Activated T-cell treated with anti-CD3 and anti-CD28 coated beads for 24 hours (primary cell): ENCODE measurements at places on chromosomes 12 and 14.

- no peak for DNase-seq
These were observed 115.2 kb upstream of the MAP1LC3B2 start for GRCh38 chr12:116443821-116444589.

GRCh38 chr14:59224341-59224740 is 35.9 kb downstream of the DAAM1 start:
- DNase-seq, result no peak

DNA sequence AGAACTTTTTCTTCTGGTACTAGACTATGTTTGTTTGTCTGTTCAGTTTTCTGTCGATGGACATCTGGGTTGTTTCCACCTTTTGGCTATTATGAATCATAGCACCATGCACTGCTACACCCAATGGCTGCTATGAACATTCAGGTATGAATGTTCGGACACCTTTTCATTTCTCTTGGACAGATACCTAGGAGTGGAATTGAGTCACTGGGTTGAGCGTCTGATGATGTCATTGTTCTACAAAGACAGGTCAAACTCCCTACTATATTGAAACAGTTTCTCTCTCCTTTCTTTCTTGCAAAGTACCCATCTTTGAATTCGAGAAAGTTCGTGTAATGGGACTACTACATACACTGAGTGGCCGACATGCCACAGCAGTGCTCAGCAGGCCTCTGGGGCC is 44.7 kb downstream of the KCTD10 start:
- no peak for DNase-seq

GRCh38 chr14:80615831-80616230 is 325.7 kb downstream of the CEP128 start:
- DNase-seq, result no peak

DNA sequence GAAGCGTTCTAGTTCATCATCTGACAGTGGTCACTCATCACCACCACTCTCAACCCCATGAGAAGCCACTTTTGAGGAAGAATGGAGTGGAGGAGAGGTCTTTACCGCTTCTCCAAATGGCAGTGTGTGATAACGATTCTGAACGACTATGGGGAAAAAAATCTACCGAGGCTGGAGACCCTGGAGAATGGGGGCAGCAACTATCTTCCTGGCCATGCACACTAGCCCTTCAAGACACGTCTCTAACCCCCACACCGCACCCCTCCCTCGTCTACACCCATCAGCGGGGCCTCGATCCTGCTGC is 365 bp downstream of the ING4 start:
- no peak for DNase-seq

DNA sequence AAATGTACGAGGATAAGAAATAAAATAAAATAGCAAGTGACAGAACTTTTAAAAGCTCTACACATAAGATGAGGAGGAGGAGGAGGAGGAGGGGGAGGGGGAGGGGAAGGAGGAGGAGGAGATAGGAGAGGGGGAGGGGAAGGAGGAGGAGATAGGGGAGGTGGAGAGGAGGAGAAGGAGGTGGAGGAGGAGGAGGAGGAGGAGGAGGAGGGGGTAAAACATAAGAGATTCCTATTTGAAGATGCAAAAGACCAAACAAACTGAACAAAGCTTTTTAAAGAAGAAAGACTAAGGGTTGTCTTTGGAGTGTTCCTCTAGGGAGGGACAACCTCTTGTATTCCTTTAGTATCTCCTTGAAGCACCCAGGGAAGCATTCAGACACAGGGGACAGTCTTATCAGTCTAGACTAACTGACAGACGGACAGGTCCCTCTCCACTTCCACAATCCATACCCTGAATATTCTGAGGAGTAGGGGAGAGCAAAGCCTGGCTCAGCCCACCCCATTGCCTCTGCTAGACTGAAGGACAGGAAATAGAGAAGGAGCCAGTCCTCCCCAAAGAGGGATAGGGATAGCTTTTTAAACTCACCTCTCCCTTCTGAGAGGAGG is 12.9 kb downstream of the TC2N start:
- no peak for DNase-seq

GRCh38 chr12:1453810-1454209 is 140.6 kb downstream of the FBXL14 start:
- no peak for DNase-seq

GRCh38 chr12:8692573-8692972 is 5.2 kb upstream of the RIMKLB start:
- no peak for DNase-seq

DNA sequence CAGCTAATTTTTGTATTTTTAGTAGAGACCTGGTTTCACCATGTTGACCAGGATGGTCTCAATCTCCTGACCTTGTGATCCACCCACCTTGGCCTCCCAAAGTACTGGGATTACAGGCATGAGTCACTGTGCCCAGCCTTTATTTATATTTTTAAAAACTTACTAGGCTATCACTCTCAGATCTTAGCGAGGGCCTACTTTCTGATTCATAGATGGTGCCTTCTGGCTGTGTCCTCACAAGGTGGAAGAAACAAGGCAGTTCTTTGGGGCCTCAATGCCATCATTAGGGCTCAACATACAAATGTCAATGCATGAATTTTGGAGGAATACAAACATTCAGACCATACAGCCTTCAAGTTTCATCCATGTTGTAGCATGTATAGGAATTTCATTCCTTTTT is 2.4 kb upstream of the DGLUCY start:
- no peak for DNase-seq

DNA sequence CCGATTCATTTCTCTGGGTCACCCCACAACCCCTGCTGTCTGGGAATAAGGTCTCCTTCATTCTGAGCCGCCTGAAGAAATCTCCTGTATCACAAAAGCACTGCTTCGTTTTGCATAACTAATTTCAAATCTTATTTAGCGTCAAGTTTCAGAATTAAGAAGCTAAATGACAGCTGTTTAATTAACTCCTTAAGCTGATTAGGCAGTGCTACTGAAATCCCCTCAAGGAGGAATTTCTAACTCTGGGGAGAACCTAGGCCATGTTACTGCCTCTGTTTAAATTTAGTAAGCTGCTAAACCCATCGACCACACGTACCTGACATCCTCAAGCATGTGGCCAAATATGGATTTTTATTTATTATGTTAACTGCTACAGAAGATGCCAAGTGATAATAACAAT is 373.6 kb downstream of the GLT1D1 start:
- no peak for DNase-seq

- no peak for DNase-seq
These were observed 101.9 kb upstream of the RTL1 start for GRCh38 chr14:101005447-101005846.

DNA sequence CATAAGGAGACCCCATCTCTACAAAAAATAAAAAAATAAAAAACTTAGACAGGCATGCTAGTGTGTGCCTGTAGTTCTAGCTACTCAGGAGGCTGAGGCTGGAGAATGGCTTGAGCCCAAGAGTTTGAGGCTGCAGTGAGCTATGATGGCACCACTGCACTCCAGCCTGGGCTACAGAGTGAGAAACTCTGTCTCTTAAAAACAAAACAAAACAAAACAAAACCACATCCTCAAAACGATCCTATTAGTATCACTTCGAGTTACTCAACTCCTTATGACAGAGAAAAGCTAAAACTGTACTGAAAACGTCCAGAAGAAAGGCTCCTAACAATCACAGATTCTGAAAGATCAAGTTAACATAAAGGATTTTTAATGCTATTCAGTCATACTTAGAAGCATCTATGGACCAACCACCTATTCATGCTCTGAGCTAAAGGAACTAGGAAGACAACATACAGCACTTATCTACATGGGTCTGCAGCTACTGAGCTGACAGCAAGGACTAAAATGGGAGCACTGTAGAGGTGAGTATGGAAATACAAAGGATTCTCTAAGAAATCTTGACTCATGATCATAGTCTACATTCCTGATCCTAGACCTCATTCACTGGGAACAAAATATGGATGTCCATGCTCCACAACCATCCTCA is 75.3 kb upstream of the DUSP6 start:
- DNase-seq, result no peak

- DNase-seq, result no peak
These were observed 133.3 kb downstream of the DACT1 start for GRCh38 chr14:58771016-58771415.

DNA sequence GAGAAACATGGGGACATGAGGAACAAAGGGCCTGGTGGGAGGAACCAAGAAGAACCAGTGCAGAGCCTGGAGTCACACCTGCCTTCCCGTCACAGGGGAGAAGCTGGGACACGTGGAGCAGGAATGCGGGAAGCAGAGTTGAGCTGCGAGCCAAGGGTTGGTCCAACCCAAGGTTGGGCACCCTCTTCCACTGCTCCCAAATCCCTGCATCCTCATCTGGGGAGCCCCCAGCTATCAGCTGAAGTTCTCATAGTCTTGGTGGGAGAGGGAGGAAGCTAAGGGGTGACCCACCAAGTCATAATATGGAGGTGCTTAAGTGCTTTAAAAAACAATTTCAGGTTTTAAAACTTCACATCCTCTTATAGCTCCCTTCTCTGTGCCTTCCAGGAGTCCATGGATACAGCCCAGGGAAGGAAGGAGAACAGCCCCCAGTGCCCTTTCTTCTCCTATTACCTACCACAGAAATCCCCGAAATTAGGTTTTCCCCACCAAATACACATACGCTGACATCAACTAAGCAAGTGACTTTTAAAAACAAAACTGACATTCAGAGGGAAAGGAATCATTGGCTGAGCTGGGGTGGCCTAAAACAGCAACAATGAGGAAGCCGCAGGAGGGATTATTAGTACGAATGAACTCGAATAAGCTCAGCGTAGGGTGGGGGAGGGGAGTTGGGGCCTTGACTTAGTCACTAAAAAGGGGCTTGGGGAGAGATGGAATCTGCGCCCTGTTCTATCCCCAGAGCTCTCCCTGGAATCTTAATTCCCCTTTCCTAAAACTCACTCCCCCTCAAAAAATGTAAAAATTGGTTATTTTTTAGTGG is 4.5 kb downstream of the MYL6 start:
- DNase-seq, result no peak

- DNase-seq, result no peak
These were observed 12.9 kb downstream of the NCOR2 start for GRCh38 chr12:124554429-124555029.

GRCh38 chr14:89902881-89903280 is 51.6 kb downstream of the EFCAB11 start:
- DNase-seq, result no peak

- peak; percentile 29 for DNase-seq
These were observed 446 bp downstream of the PPP1R12A start for GRCh38 chr12:79934281-79935020.

- DNase-seq, result no peak
These were observed 17.4 kb downstream of the FOXN3 start for GRCh38 chr14:89399594-89400068.

DNA sequence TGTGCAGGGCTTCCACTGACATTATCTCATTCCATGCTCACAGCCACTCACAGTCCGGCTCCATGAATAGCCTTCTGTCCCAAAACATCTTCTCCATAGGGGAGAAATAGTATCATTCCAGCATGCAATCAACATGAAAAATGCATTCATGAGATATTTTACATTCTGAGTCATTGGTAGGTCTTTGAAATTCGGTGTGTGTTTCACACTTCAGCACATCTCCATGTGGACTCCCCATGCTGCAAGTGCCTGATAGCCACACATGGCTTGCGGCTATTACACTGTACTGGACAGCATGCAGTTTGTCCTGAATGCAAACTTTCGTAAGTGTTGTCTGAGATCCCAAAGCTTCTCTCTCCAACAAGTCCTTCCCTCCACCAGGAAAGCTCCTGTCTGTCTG is 449.3 kb downstream of the MED13L start:
- no peak for DNase-seq

GRCh38 chr14:42000450-42000849 is 393.8 kb downstream of the LRFN5 start:
- no peak for DNase-seq

DNA sequence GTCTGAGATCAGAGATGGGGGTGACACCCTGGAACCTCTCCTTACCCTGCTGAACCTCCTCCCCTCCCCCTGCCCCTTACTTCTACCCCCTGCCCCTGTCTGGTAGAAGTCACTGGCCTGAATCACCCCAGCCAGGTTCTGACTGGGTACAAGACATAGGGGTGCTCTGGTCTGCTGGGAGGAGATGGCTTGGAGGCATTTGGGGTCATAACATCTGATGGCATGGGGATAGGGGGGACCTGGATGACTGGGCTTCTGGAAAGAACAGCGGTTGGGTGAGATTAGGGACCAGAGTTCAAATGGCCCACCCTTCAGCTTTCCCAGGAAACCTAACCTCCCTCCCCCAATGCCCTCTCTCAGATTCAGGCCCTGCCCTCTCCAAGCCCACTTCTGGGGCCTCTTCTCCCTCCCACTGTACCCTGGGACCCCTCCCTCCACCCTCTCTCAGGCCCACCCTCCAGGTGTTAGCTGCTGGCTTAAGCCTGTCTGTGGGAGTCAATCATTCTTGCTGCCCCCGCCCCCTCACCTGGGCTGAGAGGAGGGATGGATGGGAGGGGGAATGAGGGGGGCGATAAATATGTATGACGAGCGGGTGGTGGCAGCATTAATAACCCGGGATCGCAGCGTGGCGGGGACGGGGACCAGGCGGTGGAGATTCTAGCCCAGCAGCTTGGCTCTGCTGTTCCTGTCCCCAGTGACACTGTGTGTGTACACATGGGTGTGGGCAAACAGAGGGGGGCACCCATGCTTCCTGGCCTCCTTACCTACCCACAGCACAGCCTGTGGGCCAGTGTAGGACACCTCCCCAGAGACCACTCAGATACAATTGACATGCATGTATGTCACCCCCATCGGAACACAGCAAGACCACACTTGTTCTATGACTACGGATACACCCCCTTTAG is 5.9 kb downstream of the NXPH4 start:
- DNase-seq, result no peak

DNA sequence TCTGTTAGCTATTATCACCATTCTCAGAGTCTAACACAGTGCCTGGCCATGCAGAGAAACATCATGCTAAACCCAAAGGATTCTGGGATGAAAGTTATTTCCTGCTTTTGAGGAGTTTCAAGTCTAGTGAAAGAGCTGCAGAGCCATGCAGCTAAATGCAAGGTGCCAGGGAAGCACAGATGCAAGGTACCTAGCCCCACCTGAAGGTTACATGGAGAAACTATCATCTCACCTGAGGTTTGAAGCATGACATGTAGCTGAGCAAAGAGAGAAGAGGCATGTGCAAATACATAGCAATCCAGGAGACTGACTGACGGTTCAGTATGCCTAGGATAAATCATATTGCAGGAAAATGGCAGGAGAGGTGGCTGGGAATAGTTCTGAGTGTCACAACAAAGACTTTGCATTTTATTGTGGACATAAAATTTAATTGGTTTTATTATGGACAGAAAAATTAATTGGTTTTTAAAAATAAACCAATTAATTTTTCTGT is 170.4 kb downstream of the PRKD1 start:
- DNase-seq, result no peak

GRCh38 chr14:54502602-54503001 is 7.1 kb upstream of the CGRRF1 start:
- no peak for DNase-seq

- DNase-seq, result no peak
These were observed 25.8 kb upstream of the TMCC3 start for GRCh38 chr12:94676031-94676641.

GRCh38 chr12:65882486-65882885 is 58.2 kb downstream of the HMGA2 start:
- DNase-seq, result no peak

DNA sequence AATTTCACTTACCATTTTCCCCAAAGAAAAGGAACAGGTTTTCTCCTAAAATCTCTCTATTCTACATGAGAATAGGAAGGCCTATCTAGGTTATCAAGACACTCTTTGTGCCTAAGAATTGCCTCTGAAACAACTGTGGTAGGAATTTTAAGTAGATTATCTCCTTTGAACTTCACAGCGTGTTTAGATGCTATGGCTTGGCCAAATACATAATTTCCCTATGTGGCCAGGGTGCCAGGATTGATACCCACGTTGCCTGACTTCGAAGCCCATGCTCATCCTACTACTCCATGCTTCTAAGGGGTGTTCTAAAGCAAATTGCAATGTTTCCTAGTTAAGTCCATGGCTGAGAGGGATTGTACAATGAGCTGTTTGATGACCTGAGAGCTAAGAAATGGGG is 241.5 kb upstream of the FBXO33 start:
- no peak for DNase-seq
